Glutamatergic neuron (in vitro differentiated cells): ENCODE measurements at places on chromosomes 12 and 14. TPM values are rescaled to one million over a fixed set of nuclear protein-coding genes. Genes with fewer than 3 reads are reported as not detected.

GRCh38 chr12:779745-780734, 27.7 kb downstream of the WNK1 start:
- no peak for DNase-seq

DNA sequence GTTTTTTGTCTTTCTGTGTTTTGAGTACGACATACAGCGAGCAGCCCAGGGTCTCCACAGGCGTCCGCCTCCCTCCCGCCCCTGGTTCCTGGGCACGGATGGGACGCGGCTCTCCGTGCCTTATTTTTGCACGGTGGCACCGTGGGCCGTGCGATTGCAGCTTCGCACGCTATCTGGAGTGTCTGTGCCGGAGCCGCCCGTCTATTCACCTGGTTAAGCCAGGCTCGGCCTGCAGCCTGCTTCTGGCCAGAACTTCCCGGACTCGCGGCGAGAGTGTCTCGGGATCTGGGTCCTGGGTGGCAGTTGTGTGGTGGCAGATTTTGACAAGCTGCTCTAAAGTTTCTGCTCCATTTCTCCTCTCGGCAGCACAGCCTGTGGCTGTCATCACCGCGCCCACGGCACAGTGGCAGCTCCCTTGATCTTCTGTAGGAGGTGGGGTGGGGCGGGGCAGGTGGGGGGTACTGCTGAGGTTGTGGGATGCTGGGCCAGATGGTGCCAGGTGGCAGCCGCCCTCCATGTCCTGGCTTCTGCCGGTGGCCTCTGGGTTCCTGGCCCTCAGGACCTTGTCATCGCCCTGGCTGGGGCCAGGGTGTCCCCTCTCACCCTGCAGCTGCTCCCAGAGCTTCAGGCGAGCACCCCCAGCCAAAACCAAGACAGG, 2.9 kb downstream of the MMP17 start:
- DNase-seq, result no peak

DNA sequence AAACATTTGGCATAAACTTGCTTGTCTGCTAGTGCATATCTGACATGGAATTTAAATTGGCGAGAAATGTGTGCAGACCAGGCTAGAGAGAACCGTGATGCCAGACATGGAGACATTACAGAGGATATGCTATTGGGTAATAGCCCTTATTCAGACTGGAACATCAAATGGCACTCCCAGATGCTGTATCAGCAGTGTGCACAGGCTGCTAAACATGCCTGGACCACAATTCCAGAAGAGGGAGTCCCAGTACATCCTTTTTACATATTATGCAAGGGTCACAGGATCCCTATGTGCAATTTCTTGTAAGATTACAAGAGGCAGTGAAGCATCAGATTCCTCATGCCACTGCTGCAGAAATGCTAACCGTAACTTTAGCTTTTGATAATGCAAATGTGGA, 354.5 kb upstream of the FOXG1 start:
- no peak for DNase-seq

DNA sequence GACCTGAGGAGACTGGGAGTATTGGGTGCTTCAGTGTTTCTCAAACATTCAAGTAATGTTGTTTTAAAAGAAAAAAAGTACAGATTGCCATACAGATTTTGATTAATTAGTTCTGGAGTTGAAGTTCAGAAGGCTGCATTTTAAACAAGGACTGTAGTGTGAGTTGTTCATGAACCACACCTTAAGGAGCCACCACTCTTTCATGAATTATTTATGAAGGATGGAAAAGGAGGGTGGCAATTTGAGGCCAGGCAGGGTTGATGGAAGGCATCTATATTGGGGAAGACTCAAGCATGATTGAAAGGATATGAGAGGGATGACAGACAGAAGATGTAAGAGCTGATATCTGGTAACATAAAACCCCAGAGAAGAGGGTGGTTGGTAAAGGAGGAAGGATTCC, 146.6 kb upstream of the CAND1 start:
- no peak for DNase-seq

GRCh38 chr12:129163461-129163860, 310.2 kb downstream of the GLT1D1 start:
- no peak for DNase-seq

The GALNT8 gene
- total RNA-seq, result 25.3 TPM

GRCh38 chr14:100285021-100285912, 21.0 kb downstream of the SLC25A29 start:
- peak; percentile 83 for DNase-seq
